Occipital lobe (tissue), 3 donors: ENCODE measurements at places on chromosomes 6 and 20. TPM values are rescaled to one million over a fixed set of nuclear protein-coding genes. Genes with fewer than 3 reads are reported as not detected.

DNA sequence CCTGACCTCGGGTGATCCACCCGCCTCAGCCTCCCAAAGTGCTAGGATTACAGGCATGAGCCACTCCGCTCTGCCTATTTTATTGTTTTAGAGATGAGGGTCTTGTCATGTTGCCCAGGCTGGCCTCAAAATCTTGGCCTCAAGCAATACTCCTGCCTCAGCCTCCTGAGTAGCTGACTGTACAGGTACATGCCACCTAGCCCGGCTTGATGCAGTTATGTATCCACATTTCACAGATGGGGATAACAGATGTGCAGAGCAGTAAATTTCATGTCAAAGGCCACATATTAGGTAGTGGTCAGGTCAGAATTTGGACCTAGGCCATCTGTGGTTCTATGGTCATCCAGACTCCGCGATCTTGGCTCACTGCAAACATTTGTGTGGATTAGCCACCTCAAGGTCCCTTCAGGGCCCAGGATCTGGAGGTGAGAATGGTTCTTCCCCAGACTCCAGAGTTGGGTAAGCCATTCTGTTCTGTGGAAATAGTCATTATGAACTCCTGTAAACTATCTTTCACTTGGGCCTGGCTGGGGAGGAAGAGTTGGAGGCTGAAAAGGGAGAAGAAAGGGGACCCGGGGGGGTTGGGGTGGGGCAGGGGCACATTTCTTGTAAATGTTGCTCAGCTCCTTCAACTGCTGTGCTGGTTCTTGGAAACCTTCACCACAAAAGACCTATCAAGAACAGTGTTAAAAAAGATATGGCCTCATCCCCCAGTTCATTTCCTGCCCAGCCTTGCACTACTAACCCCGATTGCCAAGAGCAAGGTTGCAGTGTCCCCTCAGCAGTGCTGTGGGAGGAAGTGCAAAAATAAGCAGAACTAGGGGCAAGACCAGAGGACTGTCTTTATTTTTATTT lies 13.0 kb downstream of the PIM1 start:
- DNase-seq = no peak

DNA sequence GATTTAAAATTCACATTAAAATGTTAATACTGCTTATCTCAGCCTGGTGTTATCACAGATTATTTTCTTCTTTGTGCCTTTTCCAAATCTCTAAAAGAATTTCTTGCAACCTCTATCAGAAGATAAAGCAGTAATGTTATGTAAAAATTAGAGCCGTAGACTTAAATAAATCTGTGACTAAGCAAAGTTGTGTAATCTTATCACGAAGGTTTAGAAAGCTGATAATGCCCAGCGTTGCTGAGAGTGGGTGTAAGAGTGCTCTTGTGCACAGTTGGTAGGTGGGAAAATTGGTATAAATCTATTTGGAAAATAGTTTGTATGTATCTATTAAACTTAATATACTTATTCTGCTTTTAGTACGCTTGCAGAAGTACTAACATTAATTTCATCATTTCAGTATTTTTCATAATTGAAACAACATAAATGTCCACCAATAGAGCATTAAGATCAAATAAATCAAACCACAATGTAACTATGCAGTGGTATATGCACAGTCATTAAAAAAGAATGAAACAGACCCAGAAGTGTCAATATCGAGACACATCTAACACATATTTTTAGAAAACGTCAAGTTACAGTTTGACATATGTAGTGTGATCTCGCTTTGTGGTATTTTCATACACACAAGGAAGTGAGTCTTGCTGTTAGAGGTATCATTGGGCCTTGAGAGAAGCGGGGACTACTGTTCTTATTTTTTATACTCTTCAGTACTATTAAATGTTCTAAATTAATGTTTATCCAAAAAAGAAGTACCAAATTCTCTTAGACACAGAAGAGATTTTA lies 54.4 kb upstream of the PBOV1 start:
- DNase-seq = no peak

CRISP2 gene
- not detected for total RNA-seq

SEMG1 gene
- total RNA-seq = not detected

IL17A gene
- not detected for total RNA-seq
